ENCODE measurements at places on chromosomes 5 and 9. TPM values are rescaled to one million over a fixed set of nuclear protein-coding genes. Genes with fewer than 3 reads are reported as not detected.

- DNase-seq, result no peak
Observed at GRCh38 chr5:132998556-132998955, 27.8 kb downstream of the ZCCHC10 start.

DNA sequence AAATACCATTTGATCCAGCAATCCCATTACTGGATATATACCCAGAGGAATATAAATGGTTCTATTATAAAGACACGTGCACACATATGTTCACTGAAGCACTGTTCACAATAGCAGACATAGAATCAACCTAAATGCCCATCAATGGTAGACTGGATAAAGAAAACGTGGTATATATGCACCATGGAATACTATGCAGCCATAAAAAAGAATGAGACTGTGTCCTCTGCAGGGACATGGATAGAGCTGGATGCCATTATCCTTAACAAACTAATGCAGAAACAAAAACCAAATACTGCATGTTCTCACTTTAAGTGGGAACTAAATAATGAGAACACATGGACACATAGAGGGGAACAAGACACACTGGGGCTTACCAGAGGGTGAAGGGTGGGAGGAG, 39.4 kb downstream of the GKAP1 start:
- no peak for DNase-seq

DNA sequence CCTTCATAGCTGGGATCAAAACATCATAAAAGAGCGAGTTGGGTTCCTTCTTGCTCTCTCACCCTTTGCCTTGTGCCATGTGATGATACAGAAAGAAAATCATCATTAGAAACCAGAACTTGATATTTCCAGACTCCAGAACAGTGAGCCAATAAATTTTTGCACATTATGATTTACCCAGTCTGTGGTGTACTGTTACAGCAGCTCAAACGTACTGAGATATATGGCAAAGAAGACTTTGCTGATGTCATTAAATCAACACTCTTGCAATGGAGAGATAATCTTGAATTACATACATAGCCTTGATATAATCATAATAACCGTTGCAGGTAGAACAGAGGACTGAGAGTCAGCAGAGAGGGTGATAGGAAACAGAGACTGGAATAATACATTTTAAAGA, 1271.6 kb downstream of the CDH12 start:
- no peak for DNase-seq

DNA sequence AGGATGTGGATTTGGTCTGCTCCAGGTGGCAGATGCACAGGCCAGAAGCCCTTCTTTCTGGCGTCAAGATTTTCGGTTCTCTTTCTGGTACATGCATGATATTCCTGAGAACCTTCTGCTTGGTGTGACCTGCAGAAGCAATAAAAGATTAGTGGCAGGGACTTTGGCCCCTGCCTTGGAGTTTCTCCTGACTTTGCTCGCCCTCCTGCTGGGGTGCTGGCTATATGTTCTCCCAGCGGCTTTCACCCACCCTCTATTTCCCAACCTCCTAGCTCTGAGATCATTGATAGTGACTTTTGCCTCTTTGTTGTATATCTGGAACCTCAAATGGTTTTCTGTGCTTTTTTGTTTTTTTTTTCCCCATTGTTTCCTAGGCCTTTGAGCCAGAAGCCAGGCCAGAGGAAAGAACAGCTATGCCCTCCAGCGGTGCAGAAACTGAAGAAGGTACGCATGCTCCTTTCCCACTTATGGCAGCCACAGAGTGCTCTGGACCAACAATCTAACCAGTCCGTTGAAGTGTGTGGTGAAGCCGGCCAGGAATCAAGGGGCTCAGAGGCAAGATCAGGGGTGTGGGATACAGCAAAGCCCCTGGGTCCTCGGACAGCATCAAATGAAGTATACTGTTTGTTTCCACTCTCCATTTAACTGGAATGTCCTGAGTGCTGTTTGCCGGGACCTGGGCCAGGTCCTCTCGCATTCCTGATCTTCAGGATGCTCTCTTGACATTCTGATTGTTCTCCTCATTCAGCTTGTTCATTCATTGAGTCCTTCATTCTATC, 154.5 kb downstream of the ARHGEF28 start:
- no peak for DNase-seq

DNA sequence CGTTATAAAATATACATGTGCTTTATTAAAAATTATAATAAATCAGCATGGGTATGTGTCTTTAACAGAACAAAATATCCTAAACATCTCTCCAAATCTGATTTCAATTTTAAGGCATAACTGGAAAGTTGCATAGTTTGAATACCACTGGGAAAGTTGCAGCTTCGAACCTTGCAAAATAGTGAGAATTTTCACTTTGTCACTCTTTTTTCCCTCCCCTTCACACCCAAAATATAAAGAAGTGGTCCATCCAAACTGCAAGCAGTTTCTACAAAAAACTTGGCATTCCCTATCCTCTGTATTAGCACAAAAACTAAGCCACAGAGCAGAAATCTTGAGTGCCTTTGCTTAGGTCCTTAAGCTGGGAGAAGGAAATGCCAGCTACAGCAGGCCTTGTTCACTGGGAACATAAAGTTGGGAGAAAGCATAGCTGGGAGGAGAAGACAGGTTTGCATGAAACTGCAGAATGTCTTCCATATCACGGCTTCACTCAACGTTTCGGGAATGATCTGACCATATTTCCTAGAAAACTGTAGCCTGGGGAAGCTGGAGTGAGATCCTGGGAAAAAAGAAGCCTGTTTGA, 400.3 kb downstream of the EBF1 start:
- no peak for DNase-seq

- DNase-seq, result no peak
Observed at GRCh38 chr5:176548967-176549444, at the start of gene CDHR2. TSS of gene CDHR2 (plus strand) at chr5:176549342. CDS start at chr5:176565353, 16,011 bp downstream.

SLC34A1 gene
- total RNA-seq, result not detected

LHX2 gene
- 10.2 TPM for total RNA-seq

- DNase-seq, result no peak
Observed at GRCh38 chr5:71620630-71621029, 33.5 kb downstream of the MCCC2 start.
